HuH-7 (cell line): ENCODE measurements at places on chromosomes 12 and 14.
A peak's percentile ranks its signal among the peaks of the same experiment; 100 is the strongest.

DNA sequence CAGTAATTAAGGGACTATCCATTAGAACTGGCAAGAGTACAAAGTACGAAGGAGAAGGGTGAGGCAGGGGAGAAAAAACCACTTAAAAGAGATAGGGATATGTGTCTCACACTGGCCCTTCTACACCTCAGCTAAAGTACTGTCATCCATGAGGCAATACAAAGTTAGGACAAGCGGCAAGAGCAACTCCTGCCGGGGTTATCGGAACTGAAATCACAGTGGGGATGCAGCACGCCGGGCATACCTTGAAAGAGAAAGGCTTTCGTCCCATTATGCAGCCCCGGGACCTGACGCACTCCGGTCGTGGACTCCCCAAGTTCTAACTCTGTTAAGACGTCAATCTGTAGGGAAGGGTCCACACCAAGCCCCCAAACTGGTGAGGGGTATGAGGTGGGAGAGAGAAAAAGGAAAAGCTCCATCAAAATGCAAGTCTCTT, 1.1 kb downstream of the NELL2 start:
- peak; percentile 12 for DNase-seq

GRCh38 chr12:57461917-57462250, 2.3 kb downstream of the GLI1 start:
- no peak for DNase-seq

DNA sequence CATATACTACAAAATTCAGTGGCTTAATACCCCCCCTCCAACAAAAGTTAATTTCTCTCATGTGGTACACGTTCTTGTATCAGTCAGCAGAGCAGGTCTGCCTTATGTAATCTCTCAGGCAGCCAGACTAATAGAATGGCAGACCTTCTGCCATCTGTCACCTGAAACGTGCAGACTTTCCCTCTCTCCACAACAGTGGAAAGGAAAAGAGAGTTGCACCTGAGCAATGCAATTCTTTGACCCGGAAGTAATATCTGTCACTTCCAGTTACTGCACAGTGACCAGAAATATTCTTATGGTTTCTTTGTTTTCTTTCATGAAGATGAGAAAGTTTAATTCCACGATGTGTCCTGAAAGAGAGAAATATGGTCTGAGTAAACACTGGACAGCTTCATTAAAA, 14.4 kb downstream of the KERA start:
- no peak for DNase-seq

- DNase-seq: no peak
These were observed 70.3 kb downstream of the RIMBP2 start for GRCh38 chr12:130645751-130646150.

GRCh38 chr12:121033625-121034349, 5.3 kb downstream of the OASL start:
- DNase-seq: no peak
